ENCODE measurements at places on chromosomes 2 and 18.

GRCh38 chr2:227942965-227943364, 71.5 kb downstream of the DAW1 start:
- DNase-seq = no peak

GRCh38 chr2:159960414-159960813, 102.0 kb downstream of the PLA2R1 start:
- DNase-seq = peak; percentile 64

- DNase-seq = peak; percentile 66
Observed at GRCh38 chr2:176445956-176446355, 176.7 kb downstream of the MTX2 start.

DNA sequence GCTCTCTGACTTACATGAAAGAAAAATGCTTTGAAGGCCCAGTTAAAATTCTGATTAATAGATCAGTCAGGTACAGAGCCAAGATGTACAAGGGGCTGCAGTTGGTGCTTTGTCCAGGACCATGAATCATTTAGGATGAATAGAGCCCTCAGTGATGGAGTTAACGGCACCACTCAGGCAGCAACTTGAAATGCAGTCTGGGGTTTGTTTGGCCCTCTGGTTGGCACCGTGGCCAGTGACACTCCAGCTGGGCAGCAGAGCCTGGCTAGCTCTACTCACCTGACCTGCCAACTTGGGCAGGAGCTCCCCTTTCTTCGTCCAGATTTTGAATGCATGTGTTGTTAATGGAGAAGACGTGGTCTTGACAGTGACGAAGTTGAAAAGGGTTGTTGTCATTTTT, 493.0 kb upstream of the ACVR2A start:
- no peak for DNase-seq

GRCh38 chr2:169072163-169072925, 3.0 kb downstream of the DHRS9 start:
- DNase-seq = no peak

- DNase-seq = no peak
Observed at GRCh38 chr18:60377778-60378469, 5.3 kb upstream of the MC4R start.

DNA sequence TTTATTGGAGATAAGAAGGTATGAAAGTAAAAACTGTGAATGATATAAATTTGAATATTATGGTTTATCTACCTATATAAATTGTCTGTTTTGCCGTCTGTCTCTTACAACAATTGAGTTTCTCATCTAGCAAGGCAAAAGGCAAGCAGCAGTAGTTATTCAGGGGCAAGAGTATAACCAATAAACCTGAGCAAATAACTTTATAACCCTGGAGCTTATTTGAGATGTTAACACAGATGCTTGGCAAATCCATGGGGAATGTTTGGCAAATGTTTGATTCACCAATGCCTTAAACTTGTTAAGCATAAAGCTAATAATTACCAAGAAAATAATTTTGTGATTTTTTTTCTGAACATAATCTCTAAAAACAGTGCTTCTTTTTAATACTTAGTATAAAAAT, 9.9 kb upstream of the EPHA4 start:
- DNase-seq = no peak

DNA sequence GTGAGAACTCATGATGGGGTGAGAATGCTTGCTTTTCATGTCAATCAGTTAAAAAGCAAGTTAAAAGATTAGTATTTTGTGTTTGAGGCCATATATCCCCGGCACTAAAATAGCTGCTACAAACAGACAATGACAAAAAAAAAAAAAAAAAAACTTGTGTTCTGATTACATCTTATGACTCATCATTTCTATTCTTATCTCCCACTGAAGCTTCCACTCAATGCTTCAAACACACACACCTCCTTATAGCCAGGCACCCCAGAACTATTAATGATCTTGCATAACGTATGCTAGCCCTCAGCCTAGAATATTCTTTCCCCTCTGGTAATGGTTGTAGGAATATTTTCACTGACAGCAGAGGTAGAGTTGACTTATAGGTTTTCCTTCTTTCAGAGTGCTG, 778.3 kb downstream of the TRIB2 start:
- no peak for DNase-seq

DNA sequence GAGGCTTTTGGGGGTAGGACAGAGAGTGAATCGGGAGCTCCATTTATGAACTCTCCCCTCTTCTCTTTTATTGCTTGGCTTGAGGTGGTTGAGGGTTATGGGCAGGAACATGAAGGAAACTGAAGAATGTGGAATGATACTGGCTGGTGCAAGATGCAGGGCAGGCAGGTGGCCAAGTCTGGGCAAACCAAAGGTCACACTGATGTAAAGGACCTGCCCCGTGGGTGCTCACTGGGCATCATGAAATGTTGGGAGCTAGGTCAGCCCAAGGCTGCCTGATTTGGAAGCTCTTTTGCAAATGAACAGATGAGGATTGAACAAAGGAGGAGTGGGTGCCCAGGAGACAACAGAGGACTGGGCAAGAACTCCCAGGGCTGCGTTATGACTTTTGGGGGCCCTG, 328.9 kb downstream of the CLIP4 start:
- DNase-seq = no peak

DNA sequence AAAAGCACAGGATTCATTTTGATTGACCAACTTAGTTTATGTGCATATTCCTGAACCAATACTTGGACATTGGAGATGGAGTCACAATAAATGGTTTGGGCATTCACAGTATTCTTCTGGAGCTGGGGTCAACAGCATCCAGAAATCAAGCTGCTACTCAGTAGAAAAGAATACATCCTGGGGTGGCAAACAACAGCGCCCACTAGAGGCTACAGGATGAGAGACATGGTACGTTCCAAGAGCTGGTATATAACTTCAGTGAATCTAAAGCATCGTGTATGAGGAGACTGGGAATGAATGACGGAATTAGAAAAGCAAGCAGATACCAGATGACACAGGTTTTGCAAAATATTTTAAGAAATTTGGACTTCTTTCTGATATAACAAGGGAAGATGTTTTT, 142.9 kb upstream of the FIGN start:
- DNase-seq = peak; percentile 10

- DNase-seq = no peak
Observed at GRCh38 chr2:18345848-18346247, 214.6 kb downstream of the RDH14 start.

GRCh38 chr2:220279372-220279771, 651.9 kb downstream of the SLC4A3 start:
- DNase-seq = peak; percentile 39

GRCh38 chr2:118748245-118748885, 99.1 kb downstream of the EN1 start:
- DNase-seq = no peak

DNA sequence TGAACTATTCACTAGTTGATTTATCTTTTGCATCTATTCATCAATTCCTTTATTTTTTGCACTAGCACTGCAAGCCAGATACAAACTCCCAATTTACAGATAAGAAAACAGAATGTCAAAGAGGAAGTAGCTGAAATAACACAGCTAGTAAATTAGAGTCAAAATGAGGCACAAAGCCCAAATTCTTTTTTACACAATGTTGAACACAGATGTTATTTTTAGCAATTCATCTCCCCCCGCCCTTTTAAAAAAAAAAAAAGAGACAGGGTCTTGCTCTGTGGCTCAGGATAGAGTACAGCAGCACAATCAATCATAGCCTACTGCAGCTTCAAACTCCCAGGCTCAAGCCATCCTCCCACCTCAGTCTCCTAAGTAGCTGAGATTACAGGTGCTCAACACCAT, 127.8 kb downstream of the CCBE1 start:
- no peak for DNase-seq

- DNase-seq = peak; percentile 93
Observed at GRCh38 chr2:119223521-119224390, at the start of gene STEAP3. STEAP3 (plus strand) TSS chr2:119223834; CDS start chr2:119231013, 7,179 bp downstream.

DNA sequence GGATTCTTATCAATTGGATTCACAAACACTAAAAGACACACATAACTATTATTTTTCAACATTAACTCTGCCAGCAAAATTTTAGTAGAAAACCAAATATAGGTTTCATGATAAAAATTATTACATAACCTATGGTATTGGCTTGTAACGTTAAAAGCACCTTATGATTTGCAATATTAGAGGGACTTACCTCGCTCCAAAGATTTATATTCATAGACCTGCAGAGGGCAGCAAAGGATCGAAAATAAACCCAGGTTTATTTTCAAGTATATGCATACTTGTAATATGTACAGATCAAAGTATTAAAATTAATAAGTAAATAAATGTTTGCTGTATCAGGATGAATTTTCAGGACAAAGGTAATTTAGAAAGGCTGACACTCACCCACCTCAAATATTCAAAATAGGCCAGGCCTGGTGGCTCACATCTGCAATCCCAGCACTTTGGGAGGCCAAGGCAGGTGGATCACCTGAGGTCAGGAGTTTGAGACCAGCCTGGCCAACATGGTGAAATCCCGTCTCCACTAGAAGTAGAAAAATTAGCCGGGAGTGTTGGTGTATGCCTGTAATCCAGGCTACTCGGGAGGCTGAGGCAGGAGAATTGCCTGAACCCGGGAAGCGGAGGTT, 45.3 kb downstream of the LRPPRC start:
- peak; percentile 30 for DNase-seq

DNA sequence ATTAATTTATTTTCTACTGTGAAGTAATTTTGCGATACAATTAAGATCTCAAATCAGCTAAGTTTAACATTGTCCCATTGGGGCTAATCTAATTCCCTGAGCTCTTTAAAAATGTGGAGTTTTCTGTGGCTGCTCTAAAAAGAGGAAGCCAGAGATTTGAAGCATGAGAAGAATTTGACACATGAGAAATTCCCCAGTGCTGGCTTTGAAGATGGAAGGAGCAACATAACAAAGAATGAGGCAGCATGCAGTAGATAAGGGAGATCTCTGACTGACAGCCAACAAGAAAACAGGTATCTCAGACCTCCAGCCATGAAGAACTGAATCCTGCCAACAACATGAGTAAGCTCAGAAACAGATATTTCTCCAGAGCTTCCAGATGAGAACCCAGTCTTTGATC, 308.4 kb downstream of the ZNF804A start:
- no peak for DNase-seq

DNA sequence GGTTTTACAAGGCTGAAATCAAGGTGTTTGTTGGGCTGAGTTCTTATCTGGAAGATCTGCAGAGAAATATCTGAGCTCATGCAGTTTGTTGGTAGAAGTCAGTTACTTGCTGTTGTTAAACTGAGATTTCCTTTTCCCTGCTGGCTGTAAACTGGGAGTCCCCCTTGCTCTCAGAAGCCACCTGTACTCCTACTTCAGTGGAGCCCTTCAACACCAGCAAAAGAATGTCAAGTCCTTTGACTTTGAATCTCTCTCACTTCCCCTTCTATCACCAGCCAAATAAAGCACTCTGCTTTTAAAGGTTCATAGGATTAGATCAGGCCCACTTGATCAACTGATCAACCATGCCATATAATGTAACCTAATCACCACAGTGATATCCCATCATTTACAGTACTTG, 252.2 kb upstream of the CDH7 start:
- no peak for DNase-seq

- DNase-seq = no peak
Observed at GRCh38 chr2:137178951-137179377, 413.6 kb downstream of the THSD7B start.

- no peak for DNase-seq
Observed at GRCh38 chr2:157900684-157901083, 24.6 kb upstream of the ACVR1 start.

DNA sequence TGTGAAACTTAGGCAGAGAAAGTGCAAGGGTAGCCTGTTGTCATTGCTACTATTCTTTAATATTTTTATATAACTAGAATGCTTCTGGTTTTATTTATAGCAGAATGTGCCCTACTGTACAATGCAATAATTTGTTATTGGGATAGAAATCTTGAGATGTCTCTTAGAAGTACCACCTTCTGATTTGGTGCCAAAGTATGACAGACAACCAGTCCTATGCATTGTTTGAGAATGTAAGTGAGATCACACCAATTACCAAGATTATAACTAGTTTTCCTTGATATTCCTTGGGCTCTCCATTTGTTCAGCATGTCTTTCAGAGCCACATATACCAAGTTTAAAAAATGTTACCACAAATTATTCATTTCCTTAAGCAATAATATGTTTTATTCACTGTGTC, 399.7 kb downstream of the CPS1 start:
- no peak for DNase-seq

DNA sequence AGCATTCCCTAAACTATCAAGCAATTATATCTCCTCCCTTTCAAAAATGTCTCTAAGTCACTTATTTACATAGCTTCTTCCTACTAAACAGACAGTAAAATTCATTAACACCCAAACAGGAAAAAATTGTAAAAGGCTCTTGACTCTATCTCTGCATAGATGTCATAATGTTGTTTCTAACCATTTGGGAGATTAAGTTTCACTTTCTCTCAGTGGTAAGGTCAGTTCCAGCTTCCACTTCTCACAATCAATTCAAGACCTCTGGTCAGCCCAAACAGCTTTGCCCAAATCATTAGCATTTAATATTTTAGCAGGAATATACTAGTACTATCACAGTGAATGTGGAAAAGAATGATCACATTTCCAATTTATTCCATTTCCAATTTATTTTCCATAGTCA, 374.3 kb upstream of the MC4R start:
- no peak for DNase-seq

GRCh38 chr2:65320946-65321345, 93.3 kb downstream of the ACTR2 start:
- no peak for DNase-seq

DNA sequence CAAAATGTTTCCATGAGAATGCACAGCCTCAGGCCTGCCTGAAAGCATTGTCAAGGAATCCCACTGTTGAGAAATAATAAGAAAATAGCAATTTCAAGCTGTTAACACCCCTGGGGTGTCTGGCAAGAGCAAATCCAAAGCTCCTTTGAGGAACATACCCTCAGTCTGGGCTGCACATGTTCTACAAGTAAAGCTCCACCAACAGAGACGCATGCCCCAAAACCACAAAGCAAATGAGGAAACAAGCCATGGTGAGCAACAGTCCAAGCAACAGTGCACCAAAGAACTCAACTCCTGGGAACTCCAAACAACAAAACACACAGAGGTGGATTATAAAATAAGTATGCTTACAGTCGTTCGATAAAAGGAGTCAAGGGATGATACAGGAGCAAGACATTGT, 40.3 kb downstream of the CYP27C1 start:
- peak; percentile 68 for DNase-seq

Data from AG20443 (cell line).